G401 (cell line): ENCODE measurements at places on chromosomes 4 and X.
A peak's percentile ranks its signal among the peaks of the same experiment; 100 is the strongest.

- DNase-seq = no peak
Measured at GRCh38 chr4:167233685-167234315, 494 bp downstream of the SPOCK3 start.

GRCh38 chr4:16496501-16496900, 270.2 kb upstream of the TAPT1 start:
- DNase-seq = no peak

GRCh38 chr4:74567981-74568380, 123.0 kb downstream of the AREG start:
- no peak for DNase-seq

DNA sequence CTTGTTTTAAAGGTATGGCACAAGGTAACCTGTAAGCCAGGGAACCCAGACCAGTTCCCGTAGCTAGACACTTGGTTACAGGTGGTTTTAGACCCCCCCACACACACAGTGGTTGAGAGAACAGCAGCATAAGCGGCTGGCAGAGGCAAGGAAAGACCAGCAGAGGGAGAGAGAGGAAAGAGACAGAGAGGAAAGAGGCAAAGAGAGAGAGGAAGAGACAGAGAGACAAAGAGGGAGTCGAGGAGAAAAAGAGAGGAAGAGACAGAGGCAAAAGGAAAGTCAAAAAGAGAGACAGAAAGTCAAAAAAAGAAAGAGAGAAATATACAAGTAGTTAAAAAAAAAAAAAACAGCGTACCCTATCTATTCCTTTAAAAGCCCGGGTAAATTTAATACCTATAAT, 19.5 kb upstream of the PCSK1N start:
- no peak for DNase-seq

DNA sequence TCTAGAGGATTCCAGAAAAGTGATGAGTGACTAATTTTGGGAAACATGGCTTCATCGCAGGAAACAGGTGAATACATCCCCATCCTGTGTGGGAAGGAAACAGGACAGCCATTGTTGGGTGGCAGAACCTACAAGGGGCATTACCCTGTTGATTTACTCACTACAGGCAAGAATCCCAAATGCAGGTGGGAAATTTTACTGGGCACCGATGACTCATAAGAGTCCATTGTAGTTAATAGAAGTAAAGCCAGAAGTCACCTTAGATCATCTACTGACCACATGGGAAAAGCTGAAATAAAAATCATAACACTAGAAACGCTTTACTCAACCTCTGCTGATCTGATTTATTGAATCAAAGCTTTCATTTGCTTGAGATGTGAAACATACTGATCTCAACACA, 136.4 kb downstream of the TRIML1 start:
- no peak for DNase-seq

DNA sequence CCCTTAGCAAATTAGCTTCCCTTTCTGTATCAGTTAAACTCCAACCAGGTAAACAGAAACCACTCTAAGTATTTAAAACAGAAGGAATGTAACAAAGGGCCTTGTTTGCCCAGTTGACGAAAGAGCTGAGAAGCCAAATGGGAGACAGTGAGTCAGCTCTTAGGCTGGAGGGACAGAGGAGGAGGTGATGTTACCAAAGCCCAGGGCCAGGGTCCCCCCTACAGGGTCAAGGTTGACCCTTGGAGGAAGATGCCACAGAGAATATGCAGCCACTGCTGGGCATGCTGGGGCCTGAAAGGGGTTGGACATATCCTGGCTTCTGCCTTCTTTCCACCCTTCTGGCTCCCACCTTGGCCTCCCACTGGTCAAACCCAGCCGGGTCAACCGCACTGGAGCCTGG, 38.3 kb upstream of the LGI2 start:
- no peak for DNase-seq

GRCh38 chr4:26206339-26206738, 114.5 kb upstream of the RBPJ start:
- DNase-seq = no peak

- no peak for DNase-seq
Measured at GRCh38 chrX:1564750-1565683, 26.4 kb upstream of the AKAP17A start.

GRCh38 chrX:46758163-46758955, 559 bp downstream of the SLC9A7 start:
- DNase-seq = peak; percentile 28
